RWPE2 (cell line): ENCODE measurements at places on chromosomes 3 and 15.
A peak's percentile ranks its signal among the peaks of the same experiment; 100 is the strongest.

- no peaks in the 10 kb centered on the region for H3K4me1 ChIP-seq
- H3K27ac ChIP-seq: no peak overlapping the region
- H3K36me3 ChIP-seq: no peaks in the 10 kb centered on the region
- H3K4me3 ChIP-seq: no peak overlapping the region
- no peak for DNase-seq
- peaks cover under 1% of the 10 kb centered on the region for H3K27me3 ChIP-seq
Observed at GRCh38 chr3:118963711-118964110, 70.9 kb downstream of the IGSF11 start.

DNA sequence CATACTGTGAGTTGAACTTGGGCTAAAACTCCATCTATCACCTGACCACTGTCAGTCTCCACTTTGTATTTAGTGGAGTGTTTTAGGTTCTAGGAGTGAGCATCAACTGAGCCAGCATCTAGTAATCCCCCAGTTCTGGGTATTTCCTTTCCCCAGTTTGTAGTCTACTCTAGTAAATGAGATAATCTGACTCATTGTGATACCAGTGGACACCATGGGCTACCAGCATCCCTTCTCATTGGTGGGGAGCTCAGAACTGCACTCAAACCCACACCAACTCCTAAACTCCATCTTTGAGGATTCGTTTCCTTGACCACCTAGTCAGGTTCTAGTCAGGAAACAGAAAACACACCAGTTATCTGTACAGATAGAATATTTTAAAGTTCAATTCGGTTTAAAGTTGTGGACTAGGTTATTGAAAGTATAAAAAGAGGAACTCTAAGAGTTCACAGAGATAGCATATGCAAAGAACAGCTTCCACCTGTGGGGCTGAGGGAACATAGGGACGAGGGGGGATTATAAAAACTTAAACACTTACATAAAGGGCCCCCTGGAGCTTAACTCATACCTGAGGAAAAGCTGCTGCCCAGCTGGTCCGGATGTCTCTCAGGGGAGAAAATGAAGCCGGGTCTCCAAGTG, 36.0 kb downstream of the LEO1 start:
- peaks cover 68% of the 10 kb centered on the region for H3K36me3 ChIP-seq
- H3K27ac ChIP-seq: no peak overlapping the region
- H3K4me1 ChIP-seq: peaks cover 10% of the 10 kb centered on the region
- DNase-seq: no peak
- H3K27me3 ChIP-seq: no peaks in the 10 kb centered on the region
- H3K4me3 ChIP-seq: no peak overlapping the region

DNA sequence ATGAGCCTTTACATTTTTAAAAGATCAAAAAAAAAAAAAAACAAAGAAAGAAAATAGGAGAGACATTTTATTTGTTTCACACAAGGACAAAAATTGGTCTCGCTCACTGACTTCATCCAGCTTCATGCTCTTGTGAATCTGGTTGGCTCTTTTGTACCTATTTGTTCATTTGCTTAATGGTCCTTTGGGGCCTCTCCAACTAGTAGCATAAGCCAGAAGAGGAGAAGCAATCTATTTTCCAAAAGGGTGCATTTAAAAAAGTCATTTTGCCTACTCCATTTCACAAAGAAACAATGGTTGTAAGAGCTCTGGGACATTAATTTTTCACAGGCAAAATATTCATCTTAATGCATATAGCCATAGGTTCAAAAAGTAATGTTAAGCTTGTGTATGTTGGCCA, 168.3 kb upstream of the ADAMTS9 start:
- H3K36me3 ChIP-seq: no peaks in the 10 kb centered on the region
- H3K4me1 ChIP-seq: no peaks in the 10 kb centered on the region
- H3K4me3 ChIP-seq: no peak overlapping the region
- DNase-seq: no peak
- H3K27ac ChIP-seq: no peak overlapping the region

GRCh38 chr3:153130312-153130977, 31.6 kb upstream of the RAP2B start:
- peaks cover 19% of the 10 kb centered on the region for H3K4me1 ChIP-seq
- H3K4me3 ChIP-seq: no peak overlapping the region
- H3K27ac ChIP-seq: peak overlapping the region; percentile 74
- H3K27me3 ChIP-seq: no peaks in the 10 kb centered on the region

- no peaks in the 10 kb centered on the region for H3K4me1 ChIP-seq
- H3K36me3 ChIP-seq: peaks cover 4% of the 10 kb centered on the region; the same call in 1 of the 2 replicates
- peak; percentile 79 for DNase-seq
- H3K4me3 ChIP-seq: no peak overlapping the region
- H3K27ac ChIP-seq: no peak overlapping the region
Observed at GRCh38 chr15:76341366-76342057, 4.9 kb downstream of the ISL2 start.

DNA sequence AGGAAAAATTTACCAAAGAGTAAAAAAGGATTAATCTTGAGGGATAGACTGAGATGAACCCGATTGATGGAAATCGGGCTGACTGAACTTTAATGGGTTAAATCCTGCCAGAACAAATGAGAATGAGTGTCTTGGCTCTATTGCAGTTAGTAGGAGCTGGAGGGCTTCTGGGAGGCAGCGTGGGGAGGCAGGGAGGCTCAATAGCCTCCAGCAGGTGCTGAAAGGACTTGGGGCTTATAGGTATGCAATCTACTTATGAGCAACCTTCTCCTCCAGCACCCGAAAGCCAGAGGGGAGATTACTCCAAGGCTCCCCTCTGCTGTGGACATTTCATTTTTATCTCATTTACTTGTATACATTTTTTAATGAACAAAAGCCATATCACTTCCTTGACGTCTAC, 1.0 kb upstream of the CRYBG3 start:
- peaks cover 2% of the 10 kb centered on the region for H3K4me1 ChIP-seq
- no peaks in the 10 kb centered on the region for H3K27me3 ChIP-seq
- DNase-seq: no peak
- no peak overlapping the region for H3K27ac ChIP-seq
- no peak overlapping the region for H3K4me3 ChIP-seq
- H3K36me3 ChIP-seq: no peaks in the 10 kb centered on the region

DNA sequence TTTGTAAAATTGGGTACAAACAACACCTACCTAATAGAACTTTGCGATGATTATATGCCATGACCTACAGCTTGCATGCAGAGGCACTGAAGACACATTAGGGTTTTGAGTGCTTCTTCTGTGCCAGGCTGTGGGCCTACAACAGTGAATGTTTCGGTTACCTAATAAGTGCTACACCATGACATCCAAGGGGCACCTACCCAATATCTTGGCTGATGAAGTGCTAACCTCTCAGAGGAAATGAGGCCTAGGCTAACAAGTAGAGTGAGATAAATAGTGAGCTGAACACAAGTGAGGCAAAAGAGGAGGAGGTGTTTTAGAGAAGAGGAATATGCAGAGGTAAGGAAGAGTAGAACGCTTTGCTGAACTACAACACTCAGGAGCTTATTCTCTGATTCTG, 12.2 kb upstream of the RASGRP1 start:
- H3K4me3 ChIP-seq: no peak overlapping the region
- no peaks in the 10 kb centered on the region for H3K36me3 ChIP-seq
- H3K27me3 ChIP-seq: peaks cover 13% of the 10 kb centered on the region
- no peaks in the 10 kb centered on the region for H3K4me1 ChIP-seq

- peak overlapping the region; percentile 19 for H3K27ac ChIP-seq
- DNase-seq: no peak
- H3K4me3 ChIP-seq: no peak overlapping the region
- no peaks in the 10 kb centered on the region for H3K27me3 ChIP-seq
- peaks cover 7% of the 10 kb centered on the region for H3K4me1 ChIP-seq
Observed at GRCh38 chr3:67531181-67532101, 123.0 kb downstream of the SUCLG2 start.

- peaks cover 9% of the 10 kb centered on the region for H3K27me3 ChIP-seq
- H3K4me3 ChIP-seq: no peak overlapping the region
- no peaks in the 10 kb centered on the region for H3K4me1 ChIP-seq
- DNase-seq: no peak
- H3K36me3 ChIP-seq: no peaks in the 10 kb centered on the region; the same call in 1 of the 2 replicates
Observed at GRCh38 chr3:14685179-14685578, 10.2 kb downstream of the C3orf20 start.

DNA sequence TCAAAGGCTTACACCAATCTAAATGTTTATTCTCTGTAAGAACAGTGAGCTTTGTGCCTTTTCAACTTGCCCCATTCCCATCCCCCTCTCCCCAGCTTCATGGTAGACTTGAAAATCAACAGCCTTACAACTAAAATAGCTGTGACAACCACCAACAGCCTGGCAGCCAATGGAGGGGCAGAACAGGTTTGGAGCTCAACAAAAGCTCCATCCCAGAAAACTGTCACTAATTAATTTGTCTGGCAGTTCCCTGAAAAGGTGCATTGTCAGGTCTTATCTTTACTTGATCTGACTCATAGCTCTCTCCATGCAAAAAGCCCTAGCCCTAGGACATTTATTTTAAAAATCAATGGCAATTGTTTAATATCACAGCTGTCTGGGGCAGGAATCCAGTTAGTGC, 22.6 kb downstream of the MTHFS start:
- H3K36me3 ChIP-seq: peaks cover 79% of the 10 kb centered on the region
- no peak for DNase-seq
- H3K4me1 ChIP-seq: no peaks in the 10 kb centered on the region
- peak overlapping the region; percentile 22 for H3K27ac ChIP-seq

- no peak overlapping the region for H3K4me3 ChIP-seq
- H3K27me3 ChIP-seq: no peaks in the 10 kb centered on the region
- no peaks in the 10 kb centered on the region for H3K4me1 ChIP-seq
- DNase-seq: no peak
- no peaks in the 10 kb centered on the region for H3K36me3 ChIP-seq
- no peak overlapping the region for H3K27ac ChIP-seq
Observed at GRCh38 chr3:37811625-37812498, 49.8 kb upstream of the CTDSPL start.

GRCh38 chr3:127770671-127771355, 51.5 kb downstream of the MGLL start:
- no peak for DNase-seq
- H3K4me1 ChIP-seq: peaks cover 31% of the 10 kb centered on the region
- no peak overlapping the region for H3K4me3 ChIP-seq
- no peaks in the 10 kb centered on the region for H3K36me3 ChIP-seq
- H3K27ac ChIP-seq: peak overlapping the region; percentile 94

DNA sequence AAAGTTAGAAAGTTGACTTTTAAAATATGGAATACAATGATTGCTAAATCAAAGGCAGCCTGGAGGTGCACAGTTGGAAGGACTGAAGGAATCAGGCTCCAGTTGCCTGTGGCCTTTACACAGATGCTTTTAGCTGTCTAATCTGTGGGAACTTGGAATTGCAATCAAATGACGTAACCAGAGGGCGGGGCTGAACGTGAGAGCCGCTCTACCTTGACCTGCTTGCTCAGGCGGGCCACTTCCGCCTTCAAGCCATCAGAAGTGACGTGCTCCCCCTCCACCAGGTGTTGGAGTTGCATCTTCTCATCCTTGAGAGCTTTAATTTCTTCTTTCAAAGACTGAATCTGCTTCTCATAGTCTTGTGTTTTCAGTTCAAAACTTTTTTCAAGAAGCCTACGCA, 37.7 kb upstream of the GNB5 start:
- H3K36me3 ChIP-seq: peaks cover 46% of the 10 kb centered on the region
- peak overlapping the region; percentile 4 for H3K27ac ChIP-seq

GRCh38 chr3:125165189-125165947, 47.2 kb downstream of the SLC12A8 start:
- H3K27ac ChIP-seq: no peak overlapping the region
- no peaks in the 10 kb centered on the region for H3K36me3 ChIP-seq
- no peak for DNase-seq
- peaks cover 5% of the 10 kb centered on the region for H3K4me1 ChIP-seq
